ENCODE measurements at places on chromosomes 16 and 17.

DNA sequence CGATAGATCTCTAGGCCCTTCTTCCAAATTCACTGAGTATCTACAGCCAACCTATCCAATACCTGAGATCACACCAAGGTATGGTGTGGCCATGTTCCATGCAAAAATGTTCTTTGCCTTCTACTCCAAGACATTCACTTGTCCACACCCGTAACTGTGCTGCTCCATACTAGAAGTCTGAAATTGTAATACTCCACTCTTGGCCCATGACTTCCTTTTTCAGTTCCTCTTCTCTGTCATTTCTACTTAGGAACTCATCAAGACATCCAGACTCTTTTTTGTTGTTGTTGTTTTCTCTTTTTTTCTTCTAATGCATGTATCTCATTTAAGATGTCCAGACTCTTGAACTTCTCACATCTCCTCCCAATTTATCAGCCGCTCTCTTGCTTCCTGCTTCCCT lies 42.5 kb upstream of the KSR1 start:
- no peak for DNase-seq

- no peak for DNase-seq
Observed at GRCh38 chr16:11143372-11144035, 112.5 kb downstream of the SOCS1 start.

DNA sequence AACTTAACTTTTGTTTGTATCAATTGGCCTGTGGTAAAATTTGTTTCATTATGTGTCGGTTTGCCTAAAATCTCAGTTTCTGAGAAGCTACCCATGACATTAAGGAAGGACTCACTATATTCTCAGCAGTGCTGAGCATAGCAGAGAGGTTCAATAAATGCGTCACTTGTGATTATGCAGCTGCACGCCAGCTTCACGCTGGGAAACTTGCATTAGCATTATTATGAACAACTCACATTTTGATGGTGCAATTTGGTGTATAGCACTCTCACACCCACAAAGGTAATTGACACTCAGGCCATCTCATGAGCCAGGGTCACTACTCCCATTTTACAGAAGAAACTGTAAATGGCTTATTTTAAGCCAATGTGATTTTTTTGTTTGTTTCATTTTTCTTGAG lies 80.6 kb upstream of the SALL1 start:
- peak; percentile 12 for DNase-seq

GRCh38 chr17:55601874-55602364 lies 90.7 kb upstream of the SMIM36 start:
- no peak for DNase-seq

DNA sequence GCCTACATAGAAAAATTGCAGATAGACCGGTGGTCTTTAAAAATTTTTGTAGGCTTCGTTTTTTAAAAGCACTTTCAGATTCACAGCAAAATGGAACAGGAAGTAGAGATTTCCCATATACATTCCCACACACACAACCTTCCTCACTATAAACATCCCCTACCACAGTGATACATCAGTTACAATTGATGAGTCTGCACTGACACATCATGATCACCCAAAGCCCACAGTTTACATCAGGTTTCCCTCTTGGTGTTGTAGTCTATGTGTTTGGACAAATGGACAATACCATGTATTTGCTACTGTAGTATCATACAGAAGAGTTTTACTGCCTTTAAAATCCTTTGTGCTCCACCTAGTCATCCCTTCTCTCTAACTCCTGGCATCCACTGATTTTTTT lies 113.9 kb upstream of the ADAMTS18 start:
- DNase-seq, result no peak

DNA sequence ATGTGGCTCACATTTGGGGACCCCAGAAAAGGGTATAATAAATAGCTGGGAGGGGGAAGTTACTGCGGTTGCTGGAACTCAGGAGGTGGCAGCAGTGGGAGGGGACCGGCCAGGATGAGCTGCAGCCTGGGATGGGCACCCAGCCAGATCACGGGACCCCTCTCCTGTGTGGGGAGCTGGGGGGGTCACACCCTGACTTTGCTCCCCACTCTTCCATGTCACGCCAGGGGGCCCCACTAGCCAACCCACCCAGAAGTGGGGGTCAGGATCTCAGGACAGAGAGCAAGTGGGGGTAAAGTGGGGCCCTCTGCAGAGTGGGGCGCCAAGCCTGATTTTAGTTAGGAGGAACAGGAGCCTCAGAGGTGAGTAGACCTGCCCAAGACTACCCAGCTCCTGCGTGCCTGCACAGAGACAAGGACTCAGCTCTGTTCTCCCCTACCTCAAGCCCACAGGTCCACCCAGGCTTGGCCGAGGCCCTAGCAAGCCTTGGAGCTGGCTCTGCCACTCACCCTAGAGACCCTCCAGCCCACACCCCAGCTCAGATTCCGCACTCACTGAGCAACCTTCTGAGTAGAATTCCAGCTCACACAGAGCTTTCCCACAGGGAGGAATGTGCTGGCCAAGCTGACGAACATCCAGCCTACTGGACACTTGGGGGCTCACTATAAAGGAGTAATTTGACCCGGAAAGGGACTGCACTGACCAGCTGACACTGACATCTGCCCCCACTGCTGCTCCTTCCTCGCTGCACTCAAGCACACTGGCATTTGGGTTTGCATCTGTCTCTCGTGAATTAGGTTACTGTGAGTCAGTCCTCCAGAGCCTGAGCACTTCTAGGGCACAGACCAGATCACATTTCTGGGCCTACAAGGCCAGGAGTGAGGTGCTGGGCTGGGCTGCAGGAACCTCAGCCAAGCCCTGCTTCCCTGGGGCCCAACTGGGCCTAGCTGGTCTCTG lies 310.1 kb downstream of the C16orf95 start:
- DNase-seq, result no peak

DNA sequence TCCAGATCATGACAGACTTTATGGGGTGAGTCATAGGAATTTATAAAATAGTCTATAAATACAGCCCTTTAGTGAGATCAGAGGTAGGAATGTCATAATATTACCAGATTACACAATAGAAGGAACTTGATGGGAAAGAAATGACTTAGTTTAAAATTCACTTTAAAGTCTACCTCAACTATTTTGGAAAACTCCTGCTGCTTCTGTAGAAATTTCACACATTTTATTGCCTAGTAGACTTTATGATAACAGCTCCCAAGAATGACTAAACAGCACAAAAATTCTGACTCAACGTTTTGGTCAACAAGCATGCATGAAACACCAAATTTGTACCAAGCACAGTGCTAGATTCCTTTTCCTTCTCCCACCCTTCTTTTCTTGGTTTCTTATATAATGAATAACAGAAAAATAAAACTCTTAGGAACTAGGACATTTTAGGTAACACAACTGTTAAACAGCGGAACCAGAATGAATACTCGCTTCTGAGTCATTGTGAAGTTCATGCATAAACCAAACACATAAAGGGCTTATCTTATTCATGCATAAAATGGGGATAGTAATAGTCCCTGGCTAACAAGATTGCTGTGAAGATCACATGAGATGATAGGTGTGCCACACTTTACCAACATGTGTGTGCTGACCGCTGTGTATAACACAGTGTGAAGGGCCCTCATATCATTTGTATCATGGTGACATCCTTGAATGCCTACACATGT lies 243.9 kb downstream of the CDH8 start:
- DNase-seq, result peak; percentile 92

DNA sequence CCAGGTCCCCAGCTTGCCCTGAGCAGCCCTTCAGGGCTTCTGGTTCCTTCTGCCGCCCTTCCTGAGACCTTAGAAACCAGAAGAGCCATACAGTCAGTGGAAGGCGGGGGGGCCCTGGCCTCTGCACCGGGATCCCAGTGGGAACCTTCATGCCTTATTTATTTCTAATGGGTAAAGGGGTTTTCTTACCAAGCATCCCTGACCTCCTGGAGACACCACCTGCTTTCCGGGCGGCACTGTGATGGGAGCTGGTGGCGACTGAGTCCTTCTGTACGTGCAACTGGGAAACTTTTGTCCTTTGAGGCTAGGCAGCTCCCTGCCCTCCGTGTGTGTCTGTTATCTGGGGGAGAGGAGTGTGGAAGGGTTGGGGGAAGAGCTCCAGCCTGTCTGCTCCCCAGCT lies 7.2 kb upstream of the MRPL58 start:
- DNase-seq, result no peak

- DNase-seq, result no peak
Observed at GRCh38 chr16:73308771-73309170, 260.8 kb upstream of the ZFHX3 start.

DNA sequence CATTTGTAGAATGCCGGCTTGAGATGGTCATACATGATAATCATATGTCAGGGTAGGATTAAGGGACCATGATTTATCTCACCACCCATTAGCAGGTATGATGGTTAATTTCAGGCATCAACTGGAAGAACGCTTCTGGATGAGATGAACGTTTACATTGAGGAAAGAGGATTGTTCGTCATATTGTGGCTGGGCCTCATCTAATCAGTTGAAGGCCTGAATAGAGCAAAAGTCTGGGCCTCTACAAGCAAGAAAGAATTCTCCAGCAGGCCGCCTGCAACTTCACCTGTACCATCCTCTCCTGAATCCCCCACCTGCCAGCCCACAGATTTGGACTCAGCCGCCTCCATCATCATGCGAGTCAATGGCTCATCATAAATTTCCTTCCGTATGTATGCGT lies 30.6 kb upstream of the XYLT1 start:
- DNase-seq, result no peak

DNA sequence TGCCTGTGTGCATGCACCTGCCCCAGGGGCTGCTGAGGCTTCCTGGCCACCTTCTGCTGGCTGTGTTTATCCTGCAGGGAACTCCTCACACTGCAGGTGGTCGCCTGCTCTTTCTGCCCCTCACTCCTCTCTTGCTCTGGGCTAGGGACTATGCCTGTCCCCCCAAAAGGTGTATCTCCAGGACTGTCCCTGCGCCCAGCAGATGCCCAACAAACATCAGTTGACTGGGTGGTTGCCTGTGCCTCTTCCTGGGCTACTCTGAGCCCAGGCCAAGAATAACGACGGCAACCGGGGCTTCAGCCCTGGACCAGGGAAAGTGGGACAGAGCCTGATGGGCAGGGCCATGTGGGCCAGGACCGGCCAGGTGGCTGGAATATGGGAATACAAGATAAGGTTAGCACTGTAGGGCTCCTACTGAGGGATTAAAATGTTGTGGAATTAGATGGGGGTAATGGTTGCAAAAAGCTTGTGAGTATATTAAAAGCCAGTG lies 55.4 kb downstream of the VAC14 start:
- no peak for DNase-seq

- DNase-seq, result no peak
Observed at GRCh38 chr16:31333686-31334649, 21.0 kb upstream of the ITGAX start.

- DNase-seq, result no peak
Observed at GRCh38 chr17:48177816-48178215, 70.2 kb downstream of the SNX11 start.

DNA sequence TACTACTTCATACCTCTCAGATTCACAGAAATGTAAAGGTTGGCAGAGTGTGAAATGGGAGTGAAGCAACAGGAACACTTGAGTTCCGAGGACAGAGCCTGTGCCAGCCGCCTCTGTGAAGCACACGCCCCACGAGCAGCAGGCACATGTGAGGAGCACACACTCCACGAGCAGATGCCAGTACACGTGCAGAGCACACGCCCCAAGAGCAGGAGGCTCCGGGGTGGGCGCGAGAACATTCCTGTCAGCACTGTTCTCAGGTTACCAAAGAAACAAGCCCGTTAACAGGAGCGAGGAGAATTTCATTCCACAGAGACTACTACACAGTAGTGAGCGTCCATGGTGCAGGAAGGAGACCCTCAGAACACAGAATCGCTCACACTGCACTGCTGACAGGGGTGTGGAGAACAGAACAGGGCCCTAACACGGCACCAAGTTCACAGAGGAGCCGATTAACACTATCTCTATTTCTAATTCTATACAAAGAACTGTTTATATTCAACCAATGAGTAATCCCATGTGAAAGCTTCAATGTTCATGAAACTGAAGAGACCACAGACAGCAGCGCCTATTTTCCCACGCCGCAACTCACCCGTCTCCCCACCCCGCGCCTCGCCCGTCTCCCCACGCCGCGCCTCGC lies 40.1 kb downstream of the KLHDC4 start:
- DNase-seq, result no peak

DNA sequence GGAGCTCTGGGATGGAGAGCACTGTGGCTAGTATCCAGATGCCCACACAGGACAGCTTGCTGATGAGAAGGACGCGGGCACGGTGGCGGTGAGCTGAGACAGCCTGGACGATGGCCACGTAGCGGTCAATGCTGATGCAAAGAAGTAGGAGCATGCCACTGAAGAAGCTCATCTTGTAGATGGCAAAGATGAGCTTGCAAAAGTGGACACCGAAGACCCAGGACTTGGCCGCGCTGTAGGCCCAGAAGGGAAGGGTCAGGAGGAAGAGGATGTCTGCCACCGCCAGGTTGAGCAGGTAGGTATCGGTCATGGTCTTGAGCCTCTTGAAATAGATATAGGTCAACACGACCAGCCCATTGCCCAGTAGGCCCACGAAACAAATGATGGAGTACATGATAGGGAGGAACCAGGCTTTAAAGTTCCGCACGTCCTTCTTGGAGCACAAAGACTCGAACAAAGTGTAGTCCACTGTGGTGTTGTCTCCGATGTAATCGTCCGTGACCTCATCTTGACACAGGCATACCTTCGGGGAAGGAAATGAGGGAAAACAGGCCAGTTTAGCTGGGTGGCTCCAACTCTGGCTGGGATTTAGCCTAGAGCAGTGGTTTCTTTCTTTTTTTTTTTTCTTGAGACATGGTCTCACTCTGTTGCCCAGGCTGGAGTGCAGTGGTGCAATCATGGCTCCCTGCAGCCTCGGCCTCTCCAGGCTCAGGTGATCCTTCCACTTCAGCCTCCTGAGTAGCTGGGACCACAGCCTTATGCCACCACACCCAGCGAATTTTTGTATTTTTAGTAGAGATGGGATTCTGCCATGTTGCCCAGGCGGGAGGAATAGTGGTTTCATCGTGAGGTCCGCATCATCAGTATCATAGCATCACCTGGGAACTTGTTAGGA lies 9.7 kb downstream of the CCR7 start:
- no peak for DNase-seq

DNA sequence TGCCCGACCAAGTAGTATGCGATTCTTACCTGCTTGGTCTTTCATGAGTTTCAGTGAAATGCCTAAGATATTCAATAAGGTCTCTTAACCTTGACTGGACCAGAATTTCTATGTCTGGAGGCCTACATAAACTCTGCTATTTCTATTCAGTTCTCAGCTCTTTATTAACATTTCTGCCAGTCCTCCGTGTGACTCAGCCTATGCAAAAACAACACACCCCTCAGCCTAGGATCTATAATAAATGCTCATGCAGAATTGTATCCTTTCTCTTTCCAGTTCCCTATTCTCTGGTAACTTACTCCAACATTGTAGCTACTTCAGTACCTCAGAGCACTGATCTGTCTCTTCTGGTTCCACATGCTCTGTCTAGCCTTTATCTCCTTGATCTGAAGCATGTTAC lies 1507.4 kb downstream of the CDH11 start:
- DNase-seq, result no peak

All from GM04504 (cell line).